ENCODE measurements at places on chromosomes 1 and 21.

DNA sequence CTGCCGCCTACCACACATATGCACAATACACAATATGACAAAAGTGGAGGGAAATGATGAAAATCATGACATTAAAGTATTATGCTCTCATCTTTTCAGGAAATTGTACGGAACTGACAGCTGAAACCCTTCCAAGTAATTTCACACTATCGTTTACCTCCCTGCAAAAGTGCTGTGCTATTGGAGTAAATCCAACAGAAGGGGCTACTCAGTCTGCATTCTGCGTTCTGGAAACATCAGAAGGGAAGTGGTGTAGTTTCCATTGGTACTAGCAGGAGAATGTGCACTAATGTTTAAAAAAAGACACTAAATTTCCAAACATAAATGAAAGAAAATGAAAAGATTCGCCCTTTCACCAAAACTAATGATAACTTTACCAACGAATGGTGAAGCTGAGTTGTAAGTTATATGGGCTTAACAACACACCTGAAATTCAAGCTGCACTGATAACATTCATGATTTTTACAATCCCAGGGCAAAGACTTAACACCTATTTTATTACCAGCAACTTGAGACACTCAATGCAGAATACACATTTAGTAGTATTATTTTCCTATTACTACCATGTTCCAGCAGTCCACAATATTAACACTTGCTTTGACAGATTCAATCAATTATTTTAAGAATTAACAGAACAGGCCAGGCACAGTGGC is 3.2 kb downstream of the DENND1B start:
- DNase-seq: no peak

DNA sequence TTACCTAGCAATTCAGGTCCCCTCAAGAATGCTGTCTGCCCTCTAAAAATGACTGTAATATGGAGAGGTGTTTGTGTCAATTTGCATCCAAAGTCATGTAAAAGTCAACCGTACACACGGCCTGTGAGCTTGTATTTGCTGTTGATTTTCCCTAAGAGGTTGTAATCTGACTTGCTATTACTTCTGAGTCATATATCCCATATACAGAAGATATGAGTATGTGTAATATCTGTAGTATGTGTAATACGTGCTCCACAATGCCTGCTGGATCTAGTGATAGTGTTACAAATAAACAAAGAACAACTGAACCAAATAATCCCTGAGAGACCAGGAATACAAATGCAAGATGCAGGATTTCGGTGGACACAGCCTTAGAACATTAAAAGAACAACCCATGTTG is 1.4 kb upstream of the KCNJ6 start:
- DNase-seq: no peak

DNA sequence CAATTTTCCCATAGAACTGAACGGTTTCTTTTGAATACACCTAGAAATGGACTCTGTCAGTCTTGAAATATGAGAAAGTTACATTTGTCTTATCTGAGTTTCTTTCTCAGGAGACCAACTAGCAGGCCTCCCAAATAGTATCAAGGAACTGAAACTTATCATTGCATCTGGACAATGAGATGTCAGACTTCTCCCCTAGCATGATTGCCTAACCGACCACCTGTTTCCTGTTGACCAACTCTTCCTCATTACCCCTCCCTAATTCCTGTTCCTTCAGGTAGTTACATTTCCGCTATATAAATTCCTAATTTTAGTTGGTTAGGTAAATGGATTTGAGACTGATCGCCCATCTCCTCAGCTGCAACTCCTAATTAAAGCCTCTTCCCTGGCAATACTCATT is 1587.3 kb downstream of the NCAM2 start:
- DNase-seq: no peak

DNA sequence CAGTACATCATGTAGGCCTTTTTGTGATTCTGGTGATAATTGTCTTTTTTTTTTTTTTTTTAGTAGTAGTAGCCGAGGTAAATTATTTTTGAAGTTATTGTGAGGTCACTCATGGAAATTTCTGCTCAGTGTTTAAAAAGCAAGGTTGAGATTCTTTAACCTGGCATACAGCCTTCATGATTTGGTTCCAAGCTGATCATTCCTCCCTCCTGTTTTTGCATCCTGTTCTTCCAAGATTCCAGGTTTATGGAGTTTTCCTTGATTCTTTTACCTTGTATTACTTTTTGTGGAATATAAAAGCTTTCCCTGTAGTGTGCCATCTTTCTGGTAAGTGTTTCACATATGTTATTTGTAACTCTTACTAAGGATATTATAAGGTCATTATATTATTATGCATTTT is 9.1 kb downstream of the ZFYVE9 start:
- no peak for DNase-seq

GRCh38 chr1:116119876-116120275 is 8.7 kb downstream of the MAB21L3 start:
- DNase-seq: no peak

GRCh38 chr1:111620441-111620971 is 917 bp downstream of the RAP1A start:
- DNase-seq: no peak

DNA sequence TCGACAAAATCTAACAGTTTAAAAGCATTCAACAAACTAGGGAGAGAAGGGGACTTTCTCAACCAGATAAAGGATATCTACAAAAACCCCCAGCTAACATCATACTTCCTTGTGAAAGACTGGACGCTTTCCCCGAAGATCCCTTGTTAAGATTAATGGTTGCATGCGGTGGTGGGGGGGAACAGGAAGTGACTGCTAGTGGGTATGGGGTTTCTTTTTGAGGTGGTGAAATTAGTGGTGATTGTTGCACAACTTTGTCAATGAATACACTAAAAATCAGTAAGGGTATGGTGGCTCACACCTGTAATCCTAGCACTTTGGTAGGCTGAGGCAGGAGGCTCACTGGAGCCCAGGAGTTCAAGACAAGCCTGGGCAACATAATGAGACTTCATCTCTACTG is 26.9 kb upstream of the EYA3 start:
- peak; percentile 14 for DNase-seq

GRCh38 chr1:181817091-181817490 is 244.4 kb downstream of the ZNF648 start:
- DNase-seq: no peak

DNA sequence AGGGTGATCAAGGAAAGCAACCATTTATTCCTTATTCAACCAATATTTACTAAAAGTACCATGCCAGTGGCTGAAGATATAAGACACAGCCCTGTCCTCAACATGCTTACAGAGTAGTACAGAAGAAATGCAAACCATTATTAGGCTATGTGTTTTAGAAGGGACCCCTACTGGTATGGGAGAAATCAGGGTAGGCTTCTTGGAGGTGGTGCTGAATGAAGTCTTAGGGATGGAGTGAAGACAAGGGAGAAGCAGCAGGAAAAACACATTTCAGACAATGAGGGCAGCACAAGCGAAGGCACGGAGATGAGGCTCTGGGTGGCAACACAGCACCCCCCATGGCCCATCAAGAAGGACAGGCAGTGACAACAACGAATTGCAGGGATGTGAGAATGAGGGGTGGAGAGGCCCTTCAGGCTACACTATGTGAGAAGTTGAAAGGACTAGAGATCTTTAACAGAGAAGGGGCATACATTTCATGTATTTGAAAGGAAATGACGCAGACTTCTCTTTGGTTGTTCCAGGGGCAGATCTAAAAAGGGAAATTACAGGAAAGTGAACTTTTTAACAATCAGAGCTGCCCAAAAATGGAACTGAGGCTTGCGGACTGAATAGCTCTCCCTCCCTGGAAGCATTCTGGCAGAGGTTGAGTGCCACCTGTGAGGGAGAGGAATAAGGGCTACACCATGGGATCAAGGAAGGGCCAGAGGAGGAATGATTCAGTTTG is 16.8 kb upstream of the CD58 start:
- no peak for DNase-seq

DNA sequence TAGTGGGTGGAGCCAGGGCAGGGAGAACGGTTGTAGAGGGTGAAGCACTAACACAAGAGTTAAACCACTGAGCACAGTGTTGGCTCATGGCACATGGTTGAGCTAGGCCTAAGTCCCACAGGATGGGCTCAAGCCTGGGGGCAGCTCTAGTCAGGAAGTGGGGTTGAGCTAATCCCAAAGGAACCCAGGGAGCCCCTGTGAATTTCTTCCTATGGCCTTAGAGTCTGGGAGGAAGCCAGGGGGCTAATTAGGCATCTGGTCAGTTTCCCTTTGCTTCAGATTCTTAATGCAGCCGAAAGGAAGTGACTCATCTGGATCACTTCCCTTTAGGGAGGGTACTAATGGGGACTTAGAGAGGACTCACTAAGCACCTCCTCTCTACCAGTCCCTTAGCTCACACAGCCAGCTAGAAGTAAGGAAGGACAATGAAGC is 10.1 kb downstream of the CFAP45 start:
- no peak for DNase-seq
